MM.1S (cell line): ENCODE measurements at places on chromosomes 7 and 10.
A peak's percentile ranks its signal among the peaks of the same experiment; 100 is the strongest.

- H3K27ac ChIP-seq = no peak overlapping the region
- H3K36me3 ChIP-seq = no peaks in the 10 kb centered on the region
- no peak for DNase-seq
- no peaks in the 10 kb centered on the region for H3K4me1 ChIP-seq
- no peak overlapping the region for H3K4me3 ChIP-seq
Measured at GRCh38 chr7:98729121-98729520, 112.0 kb downstream of the NPTX2 start.

GRCh38 chr7:151630851-151631569 lies 111.3 kb upstream of the RHEB start:
- H3K27me3 ChIP-seq = no peaks in the 10 kb centered on the region
- no peak for DNase-seq
- H3K27ac ChIP-seq = peak overlapping the region; percentile 34; the same call in 1 of the 2 replicates
- H3K4me1 ChIP-seq = peaks cover 14% of the 10 kb centered on the region
- peak overlapping the region; percentile 67 for H3K4me3 ChIP-seq

GRCh38 chr7:91852263-91852741 lies 28.2 kb downstream of the MTERF1 start:
- no peak overlapping the region for H3K4me3 ChIP-seq
- H3K36me3 ChIP-seq = no peaks in the 10 kb centered on the region
- DNase-seq = peak; percentile 61
- no peak overlapping the region for H3K27ac ChIP-seq

- no peak overlapping the region for H3K4me3 ChIP-seq
- H3K4me1 ChIP-seq = no peaks in the 10 kb centered on the region
Measured at GRCh38 chr10:113631684-113632367, 32.0 kb downstream of the NRAP start.
